ENCODE measurements at places on chromosomes 2 and 18.

DNA sequence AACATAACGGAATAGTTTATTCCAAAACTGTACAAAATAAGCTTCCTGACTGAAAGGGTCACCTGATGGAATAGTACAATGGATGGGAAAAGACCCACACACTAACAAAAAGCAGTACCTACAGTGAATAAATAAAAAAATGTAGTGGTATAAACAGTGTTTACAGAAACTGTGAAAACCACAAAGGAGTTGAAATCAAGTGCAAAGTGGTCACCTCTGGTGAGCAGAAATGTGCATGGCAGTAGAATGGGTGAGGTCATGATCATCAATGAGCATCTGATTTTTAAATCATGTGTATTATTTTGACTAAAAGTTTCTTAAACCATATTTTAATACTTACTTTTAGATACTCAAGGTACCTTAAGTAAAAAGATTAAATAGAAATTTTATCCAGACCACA lies 11.4 kb downstream of the WDSUB1 start:
- DNase-seq = no peak

DNA sequence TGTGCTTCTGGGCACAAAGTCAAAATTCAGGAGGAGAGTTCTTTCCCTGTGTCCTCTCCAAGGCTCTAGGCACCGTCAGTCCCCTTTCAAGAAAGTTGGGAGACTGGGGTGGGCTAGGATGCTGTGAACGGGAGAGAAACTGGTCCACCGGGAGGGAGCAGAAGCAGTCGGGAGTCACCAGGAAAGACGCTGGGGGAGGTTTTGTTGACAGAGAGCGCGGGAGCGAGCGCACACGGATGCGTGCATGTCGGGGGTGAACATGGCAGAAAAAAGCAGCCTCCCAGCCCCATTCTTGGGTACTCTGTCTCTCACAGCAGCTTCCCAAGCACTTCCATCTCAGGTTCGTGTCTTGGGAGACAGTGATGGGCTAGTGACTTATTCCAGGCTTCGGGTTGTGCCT lies 97.1 kb upstream of the PXDN start:
- no peak for DNase-seq

DNA sequence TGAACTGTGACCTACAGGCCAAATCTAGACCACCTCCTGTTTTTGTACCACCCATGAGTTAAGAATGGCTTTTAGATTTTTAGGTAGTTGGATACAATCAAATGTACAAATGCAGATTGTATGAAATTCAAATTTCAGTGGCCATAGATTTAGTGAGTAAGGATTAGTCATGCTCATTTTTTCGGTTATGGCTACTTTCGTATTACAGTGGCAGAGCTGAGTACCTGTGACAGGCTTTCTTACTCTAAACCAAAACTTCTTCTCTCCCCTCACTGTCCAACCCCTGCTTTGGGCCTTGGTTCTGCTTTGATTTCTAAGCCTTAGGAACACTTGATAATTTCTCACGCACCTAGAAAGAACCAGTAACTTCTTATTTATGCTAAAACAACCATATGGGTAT lies 82.1 kb downstream of the CDC42EP3 start:
- no peak for DNase-seq

- no peak for DNase-seq
Measured at GRCh38 chr18:50558157-50558556, 1.7 kb upstream of the MAPK4 start.

DNA sequence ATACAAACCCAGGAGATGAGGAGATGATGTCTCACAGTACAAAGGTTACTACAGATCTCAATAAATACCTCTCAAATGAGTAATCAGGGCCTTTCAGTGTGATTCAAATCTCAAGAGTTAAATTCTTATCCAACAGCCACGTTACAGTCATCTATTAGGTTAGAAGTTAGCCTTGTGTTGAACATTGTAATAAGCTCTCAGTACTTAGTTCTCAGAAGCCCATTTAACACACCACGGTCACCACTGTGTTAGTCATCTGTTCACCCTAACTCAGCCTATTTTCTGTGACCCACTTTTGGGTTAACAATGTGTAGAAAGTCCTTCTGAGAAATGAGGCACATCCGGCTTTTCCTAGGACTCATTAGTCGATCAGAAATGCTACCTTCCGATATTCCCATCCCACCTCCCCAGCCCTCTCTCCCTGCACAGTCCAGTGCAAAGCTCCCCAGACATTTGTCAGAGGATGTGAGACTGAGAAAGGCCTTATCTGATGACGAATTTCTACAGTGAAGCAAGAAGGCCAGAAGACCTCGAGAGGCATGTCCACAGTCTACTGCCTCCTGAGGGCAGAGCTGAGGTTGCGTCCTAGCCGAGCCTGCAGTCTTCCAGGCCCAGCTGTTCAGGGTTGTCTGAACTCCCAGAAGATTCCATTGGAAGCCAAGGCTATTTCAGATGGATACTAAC lies 92.6 kb downstream of the ACTR2 start:
- no peak for DNase-seq
